ENCODE measurements at places on chromosomes 12 and 14.

GRCh38 chr12:95385246-95386035 lies 88.5 kb upstream of the METAP2 start:
- DNase-seq: no peak

DNA sequence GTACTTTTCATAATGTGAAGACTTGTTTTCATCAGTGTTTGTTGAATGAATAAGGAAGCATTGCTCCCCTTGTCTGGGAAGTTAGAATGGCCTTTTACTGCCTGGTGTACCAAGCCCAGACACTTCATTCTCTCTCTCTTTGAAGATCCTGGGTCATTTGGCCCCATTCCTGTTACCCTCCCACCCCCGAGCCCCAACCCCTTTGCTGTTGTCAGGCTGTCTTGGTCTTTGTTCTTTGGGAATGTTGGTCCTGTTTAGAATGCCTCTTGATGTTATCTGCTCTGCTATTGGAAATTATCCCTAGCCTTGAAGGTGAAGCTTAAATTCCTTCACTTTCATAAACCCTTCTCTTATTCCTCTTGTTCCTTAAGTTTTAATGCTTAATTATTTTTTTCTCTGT lies 13.8 kb downstream of the DERA start:
- DNase-seq: no peak

DNA sequence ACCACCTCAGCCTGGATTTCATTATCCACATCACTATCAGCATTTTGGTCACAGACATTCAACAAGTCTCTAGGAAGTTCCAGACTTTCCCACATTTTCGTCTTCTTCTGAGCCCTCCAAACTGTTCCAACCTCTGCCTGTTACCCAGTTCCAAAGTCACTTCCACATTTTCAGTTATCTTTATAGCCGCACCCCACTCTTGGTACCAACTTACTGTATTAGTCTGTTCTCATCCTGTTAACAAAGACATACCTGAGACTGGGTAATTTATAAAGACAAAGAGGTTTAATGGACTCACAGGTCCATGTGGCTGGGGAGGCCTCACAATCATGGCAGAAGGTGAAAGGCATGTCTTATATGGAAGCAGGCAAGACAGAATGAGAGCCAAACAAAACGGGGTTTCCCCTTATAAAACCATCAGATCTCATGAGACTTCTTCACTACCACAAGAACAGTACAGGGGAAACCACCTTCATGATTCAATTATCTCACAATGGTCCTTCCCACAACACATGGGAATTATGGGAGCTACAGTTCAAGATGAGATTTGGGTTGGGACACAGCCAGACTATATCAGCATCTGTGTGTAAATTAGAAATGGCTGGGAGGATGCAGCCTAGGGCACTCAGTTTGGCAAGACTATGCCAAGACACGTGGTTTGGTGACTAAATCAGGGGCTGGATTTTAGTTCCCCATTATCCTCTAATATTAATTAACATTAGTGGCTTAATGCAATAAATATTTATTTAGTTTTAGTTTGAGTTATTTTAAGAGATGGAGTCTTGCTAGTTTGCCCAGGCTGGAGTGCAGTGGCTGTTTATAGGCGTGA lies 16.2 kb upstream of the FUT8 start:
- DNase-seq: no peak

DNA sequence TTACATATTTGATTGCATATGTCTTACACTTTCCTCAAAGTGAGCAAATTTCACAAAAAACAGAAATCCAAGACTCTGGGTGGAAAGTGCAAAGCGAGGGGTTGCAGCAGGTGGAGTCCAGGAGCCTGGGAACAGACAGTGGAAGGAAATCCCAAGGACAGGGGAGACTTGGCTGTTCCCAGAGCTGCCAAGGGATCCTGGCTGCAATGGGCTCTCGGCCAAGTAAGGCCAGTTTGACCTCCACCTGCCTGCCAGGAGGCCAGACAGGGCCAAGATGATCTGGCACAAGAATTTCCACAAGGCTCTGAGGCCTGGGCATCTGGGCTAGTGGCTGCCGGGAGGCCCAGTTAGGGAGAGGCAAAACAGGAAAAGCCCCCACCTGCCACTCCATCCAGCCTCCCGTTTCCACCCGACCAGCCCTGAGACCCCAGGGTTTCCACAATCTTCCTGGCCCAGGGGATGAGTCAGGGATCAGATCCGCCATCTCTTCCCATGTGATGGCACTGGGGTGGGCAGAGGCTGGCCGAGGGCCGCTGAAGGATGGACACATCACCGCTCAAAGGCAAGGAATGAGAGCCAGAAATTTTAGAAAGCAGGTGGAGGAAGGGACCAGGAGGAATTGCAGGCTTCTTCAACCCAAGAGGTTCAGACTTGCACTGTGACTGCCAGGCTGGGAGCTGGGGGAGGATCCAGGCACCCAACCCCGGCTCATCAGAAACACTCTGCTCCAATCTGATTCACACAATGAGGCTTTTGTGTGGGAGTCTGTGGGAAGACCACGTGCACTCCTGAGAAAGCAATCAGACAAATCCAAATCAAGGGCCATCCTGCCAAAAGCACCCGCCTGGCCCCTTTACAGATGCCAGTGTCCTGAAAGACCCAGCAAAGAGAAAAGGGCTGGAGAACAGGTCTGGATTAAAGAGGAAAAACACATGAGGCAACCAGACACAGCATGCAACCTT lies 16.3 kb downstream of the SCARB1 start:
- DNase-seq: no peak

GRCh38 chr12:64672925-64673409 lies 62.7 kb downstream of the RASSF3 start:
- peak; percentile 70 for DNase-seq

- no peak for DNase-seq
Observed at GRCh38 chr14:67133595-67134441, 55.4 kb upstream of the GARIN2 start.

- DNase-seq: no peak
Observed at GRCh38 chr12:91902860-91903683, 242.6 kb downstream of the BTG1 start.

DNA sequence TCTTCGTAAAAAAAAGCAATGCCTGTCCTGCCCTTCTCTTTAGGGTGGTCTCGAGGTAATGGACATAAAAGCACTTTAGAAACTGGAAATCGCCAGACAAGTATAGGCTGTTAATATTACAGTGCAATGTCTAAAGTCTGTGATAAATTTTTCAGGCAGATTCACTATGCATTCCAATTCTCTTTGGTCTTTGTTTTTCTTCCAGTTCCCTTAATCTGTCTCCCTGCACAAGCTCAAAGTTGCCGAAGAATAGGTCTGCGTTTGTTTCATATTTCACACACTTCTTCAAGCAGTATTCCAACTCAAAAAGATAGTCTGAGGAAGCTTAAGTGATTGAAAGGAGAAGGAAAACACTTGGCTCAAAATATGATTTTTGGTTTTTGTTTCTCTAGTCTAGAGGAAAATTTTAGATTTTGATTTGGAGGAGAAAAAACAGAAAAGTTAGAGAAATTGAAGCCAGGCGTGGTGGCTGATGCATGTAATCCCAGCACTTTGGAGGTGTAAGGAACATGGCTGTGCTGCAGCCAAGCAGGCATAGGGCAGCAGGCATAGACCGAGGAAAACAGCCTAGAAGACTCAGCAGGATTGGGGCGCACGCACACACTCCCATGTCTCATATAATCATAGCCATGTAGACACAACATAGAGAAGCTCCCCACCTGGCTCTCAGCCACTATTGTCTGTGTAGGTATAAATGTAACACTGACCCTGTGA lies 96.2 kb upstream of the TMPO start:
- no peak for DNase-seq

DNA sequence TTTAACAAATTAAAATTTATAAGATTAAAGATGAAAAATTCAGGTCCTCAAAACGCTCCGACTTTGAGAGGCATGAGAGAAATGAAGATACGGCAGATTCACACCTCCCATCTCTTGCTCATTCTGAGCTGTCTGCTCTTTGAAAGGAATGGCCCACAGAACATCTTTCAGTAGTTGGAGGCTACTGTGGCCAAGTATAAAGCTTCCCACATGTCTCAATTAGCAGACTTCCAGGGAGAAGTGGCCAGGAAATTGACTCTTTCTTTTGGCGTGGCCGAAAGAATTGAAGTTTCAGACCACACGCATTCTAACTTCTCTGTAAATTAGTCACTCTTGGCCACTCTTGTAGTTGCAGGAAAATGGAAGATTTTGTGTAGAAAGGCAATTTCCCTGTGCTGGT lies 129.2 kb downstream of the DIP2B start:
- DNase-seq: peak; percentile 24

- no peak for DNase-seq
Observed at GRCh38 chr14:94374116-94374515, 14.3 kb downstream of the SERPINA1 start.

DNA sequence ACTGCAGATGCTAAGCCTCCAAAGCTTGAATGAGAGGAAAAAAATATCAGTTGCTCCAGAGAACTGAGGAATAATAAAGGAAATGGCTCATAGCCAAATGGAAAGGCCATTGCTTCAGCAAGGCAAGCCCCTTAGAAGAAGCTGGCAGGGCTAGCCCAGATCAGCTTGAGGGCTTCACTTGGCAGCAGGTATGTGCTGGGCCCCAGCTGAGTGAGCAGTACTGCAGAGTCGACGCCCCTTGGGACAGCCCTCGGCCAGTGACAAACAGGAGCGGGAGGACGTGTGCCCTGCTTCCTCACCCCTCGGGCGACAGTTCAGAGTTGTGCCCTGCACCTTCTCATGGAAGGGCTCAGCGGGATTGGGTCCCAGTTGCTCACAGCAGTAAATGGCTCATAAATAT lies 1031.2 kb upstream of the TMEM132C start:
- no peak for DNase-seq

DNA sequence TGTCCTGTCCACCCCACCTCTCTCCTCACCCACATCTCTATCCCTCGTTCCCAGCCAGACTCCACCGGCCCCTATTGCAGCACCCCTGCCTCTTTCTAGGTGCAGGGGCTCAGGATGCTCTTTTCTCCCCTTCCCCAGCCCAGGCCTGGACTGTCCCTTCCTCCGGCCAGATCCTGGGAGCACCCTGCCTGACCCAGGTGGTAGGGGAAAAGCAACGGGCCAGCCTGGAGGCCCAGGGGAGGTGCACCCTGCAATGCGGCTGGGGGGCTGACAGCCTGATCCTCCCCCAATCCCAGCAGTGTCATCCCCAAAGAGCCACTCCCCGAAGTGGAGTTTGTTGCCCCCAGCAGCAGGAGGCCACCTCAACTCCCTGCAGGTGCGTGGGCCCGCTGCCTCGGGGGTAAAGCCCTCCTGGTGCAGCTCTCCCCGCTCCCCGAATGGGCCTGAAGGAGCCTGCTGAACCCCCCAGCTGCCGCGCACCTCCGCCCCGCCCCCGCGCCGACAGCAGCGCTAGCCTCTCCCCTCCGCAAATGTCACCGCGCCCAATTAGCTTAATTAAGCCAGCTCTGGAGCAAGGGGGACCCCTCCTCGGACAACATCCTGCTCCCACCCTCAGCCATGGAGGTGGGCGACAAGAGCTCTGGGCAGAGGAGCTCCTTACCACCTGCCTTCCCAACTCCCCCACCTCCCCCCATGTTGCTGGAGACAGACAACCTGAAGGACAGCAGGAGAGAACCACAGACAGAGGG lies 4.7 kb downstream of the NXPH4 start:
- no peak for DNase-seq

DNA sequence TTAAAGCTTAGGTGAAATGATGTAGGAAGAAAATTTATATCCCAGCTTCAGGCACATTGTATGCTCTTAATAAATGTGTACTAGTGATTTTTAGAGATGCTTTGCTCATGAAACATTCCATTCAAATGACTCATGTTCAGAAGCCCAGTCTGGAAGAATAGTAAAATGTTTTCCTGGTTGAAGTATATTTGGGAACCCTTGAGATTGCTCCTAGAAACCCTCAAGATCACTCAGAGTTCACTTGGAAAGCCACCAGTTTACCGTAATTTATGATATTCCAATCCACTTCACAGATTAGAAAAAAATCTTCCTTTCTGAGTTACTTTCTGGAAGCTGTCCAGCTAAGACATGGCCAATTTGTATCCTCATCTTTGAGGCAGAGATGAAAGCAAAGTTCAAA lies 186.4 kb downstream of the SYT10 start:
- no peak for DNase-seq

GRCh38 chr12:106170285-106170684 lies 31.5 kb upstream of the NUAK1 start:
- peak; percentile 68 for DNase-seq

GRCh38 chr12:27161458-27162228 lies 79.3 kb upstream of the C12orf71 start:
- no peak for DNase-seq

DNA sequence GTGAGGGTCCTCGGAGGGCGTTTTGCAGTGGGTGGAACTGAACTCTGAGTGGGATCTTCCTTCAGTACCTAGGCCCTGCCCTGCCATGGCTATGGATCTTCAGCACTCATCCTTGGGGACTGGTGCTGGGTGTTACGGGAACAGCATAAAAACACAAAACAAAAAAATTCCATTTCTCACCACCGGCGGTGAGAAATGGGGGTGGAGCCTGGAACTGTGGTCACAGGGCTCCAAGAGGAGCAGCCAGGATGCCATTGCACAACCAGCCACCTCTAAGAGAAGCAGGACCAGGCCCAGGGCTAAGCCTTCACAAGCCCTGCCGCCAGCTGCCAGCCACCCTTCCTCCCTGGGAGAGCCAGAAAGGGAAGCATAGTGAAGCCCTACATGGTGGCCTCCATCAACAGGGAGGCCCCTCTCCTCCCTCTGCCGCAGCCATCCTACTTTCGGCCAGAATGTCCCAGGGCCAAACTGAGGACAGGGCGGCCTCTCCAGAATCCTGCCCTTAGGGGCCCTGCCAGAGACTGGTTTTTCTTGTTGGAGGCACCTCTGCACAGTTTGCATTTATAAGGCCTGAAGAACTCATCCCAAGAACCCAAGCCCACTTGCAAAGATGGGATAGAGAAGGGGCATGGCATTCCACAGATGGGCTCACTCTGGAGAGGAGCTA lies 76.5 kb downstream of the VCPKMT start:
- peak; percentile 95 for DNase-seq

DNA sequence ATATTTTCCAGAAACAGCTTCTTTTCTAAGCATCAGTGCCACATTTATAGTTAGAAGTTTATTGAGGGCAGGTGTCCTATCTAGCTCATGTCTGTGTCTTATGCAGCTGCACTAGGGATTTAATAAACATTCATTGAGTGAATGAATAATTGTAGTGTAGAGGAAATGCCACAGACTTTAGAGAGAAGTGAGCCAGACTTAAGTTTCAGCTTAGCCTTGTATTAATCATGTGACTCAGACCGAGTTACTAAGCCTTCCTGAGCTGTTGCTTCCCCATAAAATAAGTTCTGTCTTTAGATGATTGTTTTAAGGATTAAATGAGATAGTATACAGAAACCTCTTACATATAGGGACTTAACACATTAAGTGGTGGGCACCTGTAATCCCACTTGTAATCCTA lies 236.1 kb upstream of the DDHD1 start:
- peak; percentile 2 for DNase-seq

Measured in MV-4-11 (cell line).